Osteoblast (primary cell): ENCODE measurements at places on chromosomes 1 and 21. TPM values are rescaled to one million over a fixed set of nuclear protein-coding genes. Genes with fewer than 3 reads are reported as not detected.

DLGAP3 gene
- total RNA-seq: under 0.01 TPM in 1 of 2 replicates, not detected in the other

AMY1B gene
- not detected in 2 replicates for total RNA-seq

AKNAD1 gene
- not detected in 2 replicates for total RNA-seq

RHBG gene
- total RNA-seq: not detected in 2 replicates

SYTL1 gene
- under 0.01 TPM in 1 of 2 replicates, not detected in the other for total RNA-seq

IFNLR1 gene
- under 0.01 TPM in 1 of 2 replicates, not detected in the other for total RNA-seq

EXTL1 gene
- total RNA-seq: 1.4 and 3.2 TPM in 2 replicates

- DNase-seq: no peak
Observed at GRCh38 chr21:45169001-45169400, 94.6 kb downstream of the ADARB1 start.

- peak; percentile 35 for DNase-seq
Observed at GRCh38 chr1:205782627-205783432, 7.5 kb upstream of the RAB29 start.

- peak; percentile 90 for DNase-seq
Observed at GRCh38 chr1:12167493-12168429, 970 bp downstream of the TNFRSF1B start.

DNA sequence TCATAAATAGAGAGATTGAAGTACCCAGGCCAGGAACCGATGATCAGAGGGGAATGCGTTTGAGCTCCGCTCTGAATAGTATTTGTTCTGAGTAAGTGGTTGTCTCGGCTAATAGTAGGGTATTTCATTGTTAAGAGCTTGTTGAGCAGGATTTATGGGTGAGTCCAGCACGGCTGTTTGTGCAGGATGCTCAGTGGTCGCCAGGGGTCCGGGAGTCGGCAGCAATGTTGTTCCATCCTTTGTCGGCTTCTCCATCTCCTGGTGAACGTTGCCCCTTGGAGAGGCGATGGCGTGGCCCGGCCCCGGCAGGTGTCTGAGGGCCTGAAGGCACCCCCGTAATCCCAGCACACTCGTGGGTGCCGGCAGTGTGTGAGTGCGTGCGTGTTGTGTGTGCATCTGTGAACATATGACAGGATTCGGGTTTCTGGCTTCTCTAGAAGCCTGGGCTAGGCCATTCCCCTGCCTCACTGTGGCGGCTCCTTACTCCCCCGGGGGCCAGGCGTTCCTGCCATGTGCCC is 160.8 kb upstream of the ARHGEF16 start:
- peak; percentile 71 for DNase-seq

DNA sequence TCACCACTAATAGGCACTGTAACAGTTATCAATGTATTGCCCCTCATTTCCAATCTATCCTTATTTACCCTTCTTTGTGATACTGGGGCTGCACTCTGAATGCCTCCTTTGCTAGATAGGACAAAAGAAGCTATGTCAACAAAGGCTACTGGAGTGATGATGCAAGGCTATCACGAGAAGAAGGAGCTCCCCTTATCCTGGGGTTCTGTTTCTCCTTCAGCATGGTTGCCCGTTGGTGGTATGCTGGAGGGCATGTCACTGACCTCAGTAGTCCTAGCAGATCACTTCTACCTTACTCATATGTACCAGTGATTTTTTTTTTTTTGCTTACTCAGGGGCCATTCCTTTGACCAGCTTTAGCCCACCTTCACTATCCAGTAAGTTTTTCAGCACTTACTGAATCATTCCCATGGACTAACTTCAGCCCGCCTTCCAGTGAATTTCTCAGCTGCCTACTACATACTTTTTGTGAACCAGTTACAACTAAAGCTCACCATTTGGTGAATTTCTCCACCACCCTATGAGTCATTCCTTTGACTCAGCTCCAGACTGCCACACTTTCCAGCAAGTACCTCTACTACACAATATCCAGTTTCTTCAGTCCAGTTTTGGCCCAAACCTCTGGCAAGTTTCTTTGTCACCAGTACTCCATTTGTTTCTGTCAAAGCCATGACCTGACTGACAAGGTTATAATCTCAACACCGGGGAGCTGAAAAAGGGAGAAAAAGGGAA is 944.5 kb downstream of the KCNT2 start:
- no peak for DNase-seq

- DNase-seq: no peak
Observed at GRCh38 chr1:177566495-177566894, 395.7 kb downstream of the BRINP2 start.

DNA sequence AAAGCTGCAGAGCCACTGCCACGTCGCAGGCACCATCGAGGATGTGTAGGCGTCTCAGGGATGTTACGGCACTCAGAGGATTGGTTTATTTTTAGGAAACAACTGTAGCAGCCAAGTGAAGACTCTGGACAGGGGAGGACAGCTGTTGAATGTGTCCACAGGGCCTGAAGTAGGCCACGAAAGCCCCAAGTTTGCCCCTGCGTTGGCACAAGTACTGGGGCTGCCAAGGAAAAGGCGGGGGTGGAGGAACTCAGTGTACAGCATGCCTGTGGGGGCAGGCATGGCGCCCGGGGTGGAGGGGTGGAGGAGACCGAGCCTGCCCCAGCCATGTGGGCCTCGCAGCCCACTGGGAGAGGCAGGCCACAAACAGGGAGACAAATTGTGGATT is 89.7 kb downstream of the ADARB1 start:
- peak; percentile 86 for DNase-seq

GRCh38 chr1:34050709-34051485 is 114.1 kb downstream of the CSMD2 start:
- no peak for DNase-seq

GRCh38 chr1:168512864-168513595 is 30.8 kb downstream of the XCL2 start:
- DNase-seq: no peak

DNA sequence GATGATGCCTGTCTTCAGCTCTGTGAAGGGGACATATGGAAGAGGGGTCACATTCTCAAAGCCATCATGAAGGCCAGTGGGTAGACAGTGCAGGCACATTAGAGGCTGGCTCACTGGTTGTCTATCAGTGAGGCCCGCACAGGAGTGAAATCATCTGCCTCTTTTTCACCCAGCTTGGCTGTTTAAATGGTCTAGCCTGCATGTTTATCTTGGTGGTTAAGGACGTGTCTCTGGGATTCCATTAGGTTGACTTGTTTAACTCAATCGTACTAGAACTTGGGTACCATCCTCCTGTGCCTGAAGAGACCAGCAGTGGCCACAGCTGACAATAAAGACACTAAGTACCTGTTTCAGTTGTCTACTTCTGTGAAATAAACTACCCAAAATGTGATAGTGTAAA is 219.3 kb downstream of the PLPP3 start:
- peak; percentile 44 for DNase-seq

- DNase-seq: no peak
Observed at GRCh38 chr1:176541663-176542062, 78.7 kb downstream of the PAPPA2 start.

DNA sequence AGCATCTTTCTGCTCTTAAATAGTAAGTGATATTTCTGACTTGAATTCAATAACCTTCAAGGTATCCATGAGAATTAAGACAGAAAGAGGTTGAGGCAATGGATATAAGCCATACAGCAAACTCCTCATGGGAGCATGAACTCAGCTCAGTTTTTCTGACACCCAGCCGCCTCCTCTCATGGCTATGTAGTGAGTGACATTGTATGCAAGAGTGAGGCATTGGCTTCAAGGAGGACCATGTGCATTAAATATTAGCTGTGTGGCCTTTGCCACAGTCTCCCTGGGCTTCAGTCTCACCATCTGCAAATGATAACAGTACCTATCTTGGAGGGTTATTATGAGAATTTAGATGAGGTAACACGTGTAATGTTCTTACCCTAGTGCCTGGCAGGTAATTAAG is 23.4 kb downstream of the NIBAN1 start:
- no peak for DNase-seq

DNA sequence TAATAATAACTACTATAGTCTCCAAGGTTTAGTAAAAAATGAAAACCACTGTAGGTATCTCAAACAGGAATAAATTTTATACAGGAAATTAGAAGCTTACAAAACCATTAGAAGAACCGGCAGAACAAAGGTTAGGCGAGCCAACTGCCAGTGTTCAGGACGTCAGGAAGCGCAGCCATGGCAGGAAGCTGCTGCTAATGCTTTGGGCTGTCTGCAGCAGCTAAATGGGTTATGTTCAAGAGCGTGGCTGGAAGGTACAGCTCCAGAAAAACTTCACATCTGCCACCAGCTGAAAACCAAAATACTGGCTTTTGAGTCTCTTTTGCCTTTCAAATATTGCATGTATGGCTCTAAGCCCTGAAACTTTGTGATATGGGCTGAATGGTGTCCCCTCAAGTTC is 35.7 kb upstream of the MYSM1 start:
- DNase-seq: no peak

DNA sequence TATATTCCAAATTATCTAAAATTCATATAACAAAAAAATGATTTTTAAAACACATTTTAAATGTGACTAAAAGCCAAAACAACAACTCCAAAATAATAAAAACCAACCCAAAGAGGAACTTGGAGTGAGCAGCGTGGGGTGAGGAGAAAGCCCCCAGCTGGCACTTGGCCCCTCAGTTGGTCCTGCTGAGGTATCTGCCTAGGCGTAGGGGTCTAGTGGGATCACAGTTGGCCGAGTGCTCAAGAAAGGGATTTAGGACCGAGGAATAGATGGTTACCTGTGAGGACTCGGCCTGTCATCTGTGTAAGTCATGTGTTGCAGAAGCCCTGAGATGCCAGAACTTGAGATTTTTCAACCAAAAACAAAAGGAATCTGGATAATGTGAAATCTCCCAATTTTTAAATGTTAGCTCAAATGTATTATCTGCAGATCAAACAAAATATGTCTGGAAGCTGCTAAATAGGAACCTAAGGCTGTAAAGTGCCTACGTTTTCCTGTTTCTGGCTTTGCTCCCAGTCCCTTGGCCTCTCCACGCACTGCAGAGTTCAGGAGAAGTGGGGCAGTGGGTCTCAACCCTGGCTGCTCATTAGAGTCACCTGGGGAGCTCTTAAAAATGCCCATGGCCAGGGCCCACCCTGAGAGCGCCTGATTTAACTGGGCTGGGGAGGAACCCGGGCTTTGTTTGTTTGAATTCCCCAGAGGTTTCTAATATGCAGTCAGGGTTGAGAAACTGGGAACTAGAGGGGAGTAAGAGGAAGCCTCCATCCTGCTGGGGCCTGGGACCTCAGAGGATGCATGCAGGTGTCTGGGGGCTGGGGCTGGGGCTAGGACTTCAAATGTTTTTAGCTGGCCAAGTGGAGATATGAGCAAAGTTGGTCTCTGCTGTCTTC is 38.5 kb upstream of the LDLRAP1 start:
- peak; percentile 74 for DNase-seq

DNA sequence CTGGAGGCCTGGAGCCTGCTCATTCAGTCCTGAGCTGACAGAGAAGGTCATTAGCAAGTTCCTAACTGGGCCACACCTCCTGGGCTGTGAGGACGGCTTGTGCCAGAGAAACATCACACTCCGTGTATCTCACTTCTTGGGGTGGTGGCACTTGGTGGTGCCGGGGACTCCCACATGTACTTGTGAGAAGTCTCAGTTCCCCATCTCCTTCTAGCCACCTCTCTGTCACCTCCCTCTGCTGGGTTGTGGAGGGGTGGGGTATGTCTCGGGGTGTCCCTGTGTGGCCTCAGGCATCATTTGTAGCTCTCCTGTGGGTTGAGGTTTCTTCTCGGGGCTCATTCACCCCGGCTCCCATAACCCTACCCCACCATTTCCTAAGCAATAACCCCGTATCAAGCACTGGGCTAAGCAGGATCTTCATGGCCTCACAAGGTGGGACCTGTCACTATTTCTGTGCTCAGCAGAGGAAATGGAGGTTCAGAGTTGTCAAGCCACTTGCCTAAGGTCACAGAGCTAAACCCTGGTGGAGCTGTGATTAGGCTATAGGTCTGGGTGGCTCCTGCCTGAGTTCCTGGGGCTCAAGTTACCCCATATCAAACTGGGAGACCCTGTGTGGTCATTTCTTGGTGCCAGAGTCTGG is 62.5 kb downstream of the UBIAD1 start:
- peak; percentile 30 for DNase-seq

DNA sequence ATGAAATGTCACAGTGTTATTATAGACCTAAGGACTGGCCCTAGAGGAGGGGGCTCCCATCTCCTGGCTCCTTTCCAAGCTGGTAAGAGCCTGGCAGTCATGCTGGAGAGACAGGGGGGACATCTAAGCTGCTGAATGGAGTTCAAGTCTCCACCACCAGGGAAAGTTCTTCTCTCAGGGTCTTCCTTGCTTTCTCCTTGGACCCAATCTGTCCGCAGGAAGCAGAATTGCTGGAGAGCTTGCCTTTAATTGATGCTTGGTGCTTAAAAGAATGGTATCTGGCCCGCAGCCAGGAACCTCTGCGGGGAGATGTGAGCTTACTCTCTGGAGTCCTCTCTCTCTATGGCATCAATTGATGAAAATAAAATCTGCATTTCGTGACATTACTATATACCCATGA is 25.1 kb downstream of the IRF2BP2 start:
- DNase-seq: no peak

GRCh38 chr1:63545780-63546179 is 22.5 kb downstream of the EFCAB7 start:
- peak; percentile 2 for DNase-seq

GRCh38 chr1:167054531-167054930 is 35.6 kb downstream of the GPA33 start:
- DNase-seq: no peak
